AG04449 (cell line): ENCODE measurements at places on chromosomes 1 and 21.

DNA sequence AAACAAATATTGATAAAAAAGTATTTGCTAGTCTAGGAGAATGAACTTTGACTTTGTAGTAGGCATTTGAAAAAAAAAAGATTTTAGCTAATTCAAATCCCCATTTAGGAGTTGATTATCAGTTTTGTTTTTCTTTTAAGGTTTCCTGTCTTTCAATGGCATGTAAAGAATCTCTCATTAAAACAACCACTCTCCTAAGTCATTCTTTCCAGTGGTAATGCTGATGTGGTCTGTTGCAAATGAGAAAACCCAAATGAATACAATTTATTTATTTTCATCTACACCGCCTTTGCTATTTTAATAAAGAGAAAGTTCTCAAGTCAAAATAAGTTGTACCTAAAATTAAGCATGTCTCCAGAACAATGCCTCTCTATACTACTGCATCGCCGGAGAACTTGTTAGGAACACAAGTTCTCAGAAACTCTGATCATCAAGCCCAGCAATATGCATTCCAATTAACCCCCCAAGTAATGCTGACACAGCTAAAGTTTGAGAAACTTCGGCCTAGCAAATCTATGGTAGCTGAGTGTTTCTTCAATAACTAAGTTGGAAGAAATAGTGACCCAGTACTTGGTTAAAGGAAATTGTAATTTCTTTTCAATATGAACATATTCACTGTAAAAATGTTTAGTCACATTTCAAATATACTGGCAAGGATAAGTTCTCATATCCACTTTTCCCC is 255.1 kb downstream of the PTPRC start:
- no peak for DNase-seq

DNA sequence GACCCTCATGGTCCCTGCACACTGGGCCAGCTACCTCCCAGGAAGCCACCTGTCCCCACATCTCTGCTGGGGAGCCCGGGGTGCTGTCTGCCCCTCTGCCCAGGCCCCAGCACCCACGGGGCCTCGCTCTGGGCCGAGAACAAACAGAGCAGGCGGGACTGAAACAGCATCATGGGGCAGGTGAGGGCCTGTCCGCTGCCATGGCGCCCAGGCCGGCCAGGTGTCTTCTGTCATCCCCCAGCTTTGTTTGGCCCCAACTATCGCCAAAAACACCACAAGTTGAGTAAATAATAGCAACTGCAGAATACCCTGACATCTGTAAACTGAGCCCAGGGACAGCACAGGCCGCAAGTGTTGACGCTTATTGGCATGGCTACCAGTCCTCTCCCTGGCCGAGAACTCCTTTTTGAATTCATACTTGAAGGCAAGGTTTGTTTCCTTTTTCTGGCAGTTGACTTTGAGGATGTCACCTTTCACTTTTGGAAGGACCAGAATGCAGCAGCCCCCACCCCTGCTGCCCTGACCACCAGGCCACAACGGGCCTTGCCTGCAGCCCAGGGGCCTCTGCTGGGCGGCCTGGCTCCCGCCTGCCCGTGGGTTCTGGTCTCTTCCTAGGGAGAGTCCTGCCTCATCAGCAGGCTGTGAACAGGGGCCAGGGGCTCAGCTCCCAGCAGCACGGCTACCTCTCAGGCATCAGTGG is 152.7 kb downstream of the CASZ1 start:
- DNase-seq = no peak

GRCh38 chr1:59046730-59047157 is 250.2 kb upstream of the FGGY start:
- no peak for DNase-seq

DNA sequence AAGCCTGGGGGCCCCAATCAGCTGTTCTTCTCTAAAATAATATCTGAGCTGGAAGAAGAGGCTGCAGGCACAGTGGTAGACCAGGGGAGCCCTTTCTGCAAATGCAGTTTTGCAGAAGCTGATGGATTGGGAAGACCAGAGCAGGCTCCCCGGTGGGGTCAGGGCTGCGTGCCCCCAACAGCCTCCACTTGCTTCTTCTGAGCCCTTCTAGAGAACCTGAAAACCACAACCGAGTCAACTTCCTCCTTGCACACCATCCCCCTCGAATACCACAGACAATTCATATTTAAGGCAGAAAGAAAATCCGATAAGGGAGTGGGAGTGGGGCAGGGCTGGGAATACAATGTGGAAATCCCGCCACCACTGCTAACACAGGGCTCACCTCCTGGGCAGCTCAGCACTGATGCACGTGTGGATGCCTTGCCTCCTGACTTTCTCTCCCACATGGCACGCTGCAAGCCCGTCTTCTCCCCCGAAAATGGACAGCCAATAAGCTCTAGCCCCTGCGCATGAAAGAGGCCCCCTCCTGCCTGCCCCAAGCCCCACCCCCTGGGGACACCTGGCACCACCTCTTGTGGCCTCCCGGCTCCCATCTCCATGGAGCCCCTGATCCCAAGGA is 25.4 kb upstream of the ALDH4A1 start:
- no peak for DNase-seq

DNA sequence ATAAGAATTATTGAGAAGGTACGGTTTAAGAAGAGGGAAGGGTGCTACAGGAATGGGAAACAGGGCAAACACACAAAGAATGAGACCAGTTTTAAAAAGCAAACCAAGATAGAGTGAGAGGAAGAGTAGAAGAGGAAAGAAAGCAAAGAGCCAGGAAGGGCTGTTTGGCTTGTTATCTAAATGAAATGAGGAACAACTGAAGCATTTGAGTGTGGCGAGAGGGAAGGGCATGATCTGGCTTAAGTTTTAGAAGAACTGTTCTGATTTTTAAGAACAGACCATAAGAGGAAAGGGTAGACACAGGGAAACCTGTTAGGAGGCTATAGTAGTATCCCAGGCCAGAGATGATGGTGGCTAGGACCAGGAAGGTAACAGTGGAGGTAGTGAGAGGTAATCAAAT is 73.8 kb downstream of the TUT4 start:
- no peak for DNase-seq

DNA sequence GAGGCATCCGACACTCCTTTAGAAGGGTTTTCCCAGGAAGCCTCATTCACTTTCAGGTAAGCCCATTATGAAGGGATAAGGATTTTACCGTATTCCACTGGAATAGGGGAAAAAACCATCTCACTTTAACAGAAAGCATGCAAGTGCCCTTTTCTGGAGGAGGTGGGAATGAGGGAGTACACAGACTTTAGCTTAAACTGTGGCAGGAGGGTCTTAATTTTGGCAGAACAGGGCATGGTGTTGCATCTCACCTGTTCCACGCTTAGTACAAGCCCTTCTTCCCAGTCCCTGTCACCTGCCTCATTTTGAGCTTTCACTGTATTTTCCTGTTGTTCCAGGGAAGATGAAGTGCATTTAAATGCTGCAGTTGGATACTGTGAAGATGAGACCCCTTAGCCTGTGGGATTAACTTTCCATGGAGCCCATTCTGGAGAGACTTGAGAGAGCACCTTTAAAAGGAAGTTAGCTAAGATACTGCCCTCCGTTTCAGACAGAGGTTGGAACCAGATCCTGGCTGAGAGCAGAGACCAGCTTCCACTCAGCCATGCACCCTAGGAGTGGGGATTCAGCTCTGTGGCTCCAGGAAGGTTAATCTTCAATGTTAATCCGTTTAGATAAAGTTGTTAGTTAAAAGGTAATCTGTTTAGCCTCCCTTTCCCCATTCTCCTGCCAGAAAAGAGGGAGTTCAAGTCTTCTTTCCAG is 42.6 kb downstream of the PBX1 start:
- DNase-seq = no peak

GRCh38 chr21:31901315-31901714 is 28.5 kb downstream of the HUNK start:
- DNase-seq = no peak

- no peak for DNase-seq
Observed at GRCh38 chr1:234216116-234216703, 157.0 kb upstream of the COA6 start.

DNA sequence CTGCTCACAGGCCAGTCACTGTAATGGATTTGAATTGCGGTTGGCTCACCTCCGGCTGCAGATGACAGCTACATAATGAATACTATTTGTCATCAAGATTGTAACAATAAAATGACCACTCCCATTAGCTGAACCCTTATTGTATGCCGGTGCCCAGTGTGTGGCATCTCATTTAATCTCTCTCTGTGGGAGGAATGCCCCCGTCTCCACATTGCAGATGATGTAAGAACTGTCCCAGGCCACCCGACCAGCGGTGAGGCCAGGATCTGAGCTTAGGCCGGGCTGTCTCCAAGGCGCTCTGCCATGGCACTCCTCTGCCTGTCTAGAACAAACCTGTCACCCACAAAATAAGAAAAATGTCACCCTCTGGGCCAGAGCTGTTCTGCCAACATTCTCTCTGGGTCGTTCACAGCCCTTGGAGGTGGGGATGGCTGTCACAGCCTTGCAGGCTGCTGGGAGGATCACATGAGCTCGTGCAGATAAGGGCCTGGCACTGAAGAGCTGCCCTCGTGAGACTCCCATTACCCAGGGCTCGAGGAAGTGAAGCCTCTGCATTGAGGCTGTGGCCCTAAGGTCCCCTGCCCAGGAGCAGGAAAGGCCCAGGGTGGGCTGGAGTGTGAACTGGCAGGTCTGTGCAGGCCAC is 52.7 kb downstream of the ECE1 start:
- DNase-seq = no peak

DNA sequence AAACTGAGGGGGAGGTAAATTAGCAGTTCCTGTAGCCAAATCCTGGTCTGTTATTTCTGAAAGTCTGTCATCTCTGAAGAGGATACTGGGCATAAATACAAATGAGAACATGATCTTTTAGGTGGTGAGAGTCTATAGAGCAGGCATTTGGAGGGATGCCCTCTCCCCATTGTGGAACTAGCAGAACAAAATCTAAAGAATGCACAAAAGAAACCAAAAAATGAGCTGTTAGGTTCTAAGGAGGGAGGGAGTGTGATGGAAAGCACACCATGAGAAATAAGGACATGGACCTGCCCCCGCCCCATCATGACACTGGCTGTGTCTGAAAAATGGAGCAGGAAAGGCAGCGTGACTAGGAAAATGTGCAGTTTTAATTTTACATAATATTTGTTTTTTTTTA is 262.0 kb downstream of the KIF26B start:
- no peak for DNase-seq

DNA sequence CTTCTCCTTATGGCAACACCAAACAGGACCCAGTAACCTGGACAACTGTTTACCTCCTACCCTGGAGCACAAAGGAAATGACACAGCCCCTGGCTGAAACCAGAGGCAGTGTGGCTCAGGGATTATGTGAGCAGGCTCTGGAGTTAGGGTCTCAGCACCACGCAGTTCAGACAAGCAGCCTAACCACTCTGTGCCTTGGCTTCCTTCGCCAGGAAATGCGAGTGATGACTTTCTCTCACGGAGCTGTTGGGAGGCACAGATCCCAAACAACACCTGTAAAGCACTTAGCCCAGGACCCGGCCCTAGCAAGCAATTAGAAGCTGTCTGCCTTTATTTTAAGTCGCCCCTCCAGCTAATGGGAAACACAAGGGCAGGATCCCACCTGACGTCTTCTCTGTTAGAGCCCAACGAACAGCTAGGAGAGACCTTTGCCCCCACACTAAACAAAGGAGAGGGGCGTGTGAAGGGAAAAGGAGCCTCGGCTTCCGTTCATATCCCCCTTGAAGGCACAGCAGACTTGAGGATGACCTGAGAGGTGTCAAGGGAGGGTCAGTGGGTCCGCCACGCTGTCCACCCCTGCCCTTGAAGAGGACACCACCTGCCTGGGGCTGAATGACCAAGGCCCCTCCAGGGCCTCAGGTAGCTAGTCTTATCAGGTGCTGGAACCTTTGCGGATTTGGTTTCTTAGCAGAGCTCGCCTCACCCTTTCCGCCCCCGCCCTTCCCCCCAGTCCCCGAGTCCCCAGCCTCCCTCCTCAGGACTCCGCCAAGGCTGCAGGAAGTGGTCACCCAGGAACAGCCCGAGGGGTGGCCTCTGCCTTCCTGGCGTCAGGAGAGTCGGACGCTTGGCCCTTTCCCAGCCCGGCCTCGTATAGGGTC is 860 bp downstream of the TMEM63A start:
- no peak for DNase-seq

GRCh38 chr21:39094087-39094780 is 89.0 kb downstream of the PSMG1 start:
- DNase-seq = no peak

GRCh38 chr1:113677250-113678158 is 81.8 kb downstream of the PHTF1 start:
- DNase-seq = no peak

DNA sequence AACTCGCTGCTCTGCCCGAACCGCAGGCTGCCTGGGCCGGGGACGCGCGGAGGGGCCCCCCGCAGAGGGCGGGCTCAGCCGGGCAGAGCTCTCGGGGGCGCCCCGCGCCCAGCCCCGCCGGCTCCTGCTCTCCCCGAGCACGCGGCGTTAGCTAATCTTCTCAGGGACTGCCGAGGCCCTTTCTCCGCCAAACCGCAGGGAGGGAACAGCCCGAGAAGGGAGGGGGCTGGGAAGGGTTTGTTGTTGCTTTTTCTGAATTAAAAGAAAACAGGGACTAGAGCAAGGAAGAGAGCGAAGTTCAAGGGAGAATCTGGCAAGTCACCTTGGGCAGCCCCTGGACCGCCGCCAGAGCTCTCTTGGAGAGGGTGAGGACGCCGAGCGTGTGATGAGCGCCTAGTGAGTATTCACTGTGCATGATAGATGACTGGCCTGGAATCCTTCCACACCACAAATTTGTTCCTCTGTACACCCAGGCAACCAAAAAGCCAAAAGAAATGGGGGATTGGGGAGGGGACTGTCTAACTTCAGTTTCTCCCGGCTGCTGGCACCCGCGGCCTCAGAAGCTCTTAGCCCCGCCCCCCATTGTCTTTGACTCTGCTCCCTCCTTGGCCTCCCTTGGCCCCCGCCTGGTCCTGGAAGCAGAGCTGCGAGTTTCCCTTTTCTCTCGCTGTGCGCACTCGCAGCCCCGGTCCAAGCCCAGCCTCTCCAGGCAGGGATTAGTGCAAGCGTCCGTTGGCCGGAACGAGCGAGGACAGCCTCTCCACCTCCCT is 19.7 kb upstream of the LMX1A start:
- no peak for DNase-seq

GRCh38 chr1:109930252-109930993 is 19.8 kb downstream of the CSF1 start:
- DNase-seq = no peak

- peak; percentile 78 for DNase-seq
Observed at GRCh38 chr1:61157468-61157987, 75.2 kb downstream of the NFIA start.
